ENCODE measurements at places on chromosomes 4 and X.

DNA sequence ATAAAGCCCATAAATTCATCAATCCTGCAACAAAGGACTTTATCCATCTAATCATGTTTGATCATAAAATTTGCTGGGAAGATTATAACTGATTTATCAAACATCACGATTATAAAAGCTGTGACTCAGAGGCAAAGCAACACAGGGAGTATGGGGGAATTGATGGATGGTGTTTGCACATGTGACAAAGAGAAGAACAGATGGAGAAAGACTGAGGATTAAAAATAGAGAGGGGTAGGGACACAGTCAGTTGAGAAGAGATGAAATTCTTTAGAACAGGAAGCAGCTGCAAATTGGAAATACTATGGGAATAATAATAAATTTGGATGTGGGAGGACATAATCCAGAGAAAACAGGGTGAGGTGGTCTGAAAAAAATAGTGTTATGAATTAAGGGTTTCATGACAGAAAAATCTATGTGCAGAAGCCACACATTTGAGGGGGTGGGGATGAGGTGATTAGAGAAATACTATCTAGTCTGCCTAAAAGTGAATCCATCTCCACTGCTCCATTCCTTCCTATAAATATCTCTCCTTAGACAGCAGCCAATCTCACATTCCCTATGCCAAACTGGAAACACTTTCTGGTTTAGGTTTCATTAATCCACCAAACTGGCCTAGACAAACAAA, 6.2 kb downstream of the PRR32 start:
- no peak for DNase-seq

- DNase-seq: peak; percentile 46
Observed at GRCh38 chr4:41693629-41694028, 54.9 kb downstream of the PHOX2B start.

GRCh38 chr4:185921583-185922555, 109.9 kb upstream of the SORBS2 start:
- DNase-seq: no peak

DNA sequence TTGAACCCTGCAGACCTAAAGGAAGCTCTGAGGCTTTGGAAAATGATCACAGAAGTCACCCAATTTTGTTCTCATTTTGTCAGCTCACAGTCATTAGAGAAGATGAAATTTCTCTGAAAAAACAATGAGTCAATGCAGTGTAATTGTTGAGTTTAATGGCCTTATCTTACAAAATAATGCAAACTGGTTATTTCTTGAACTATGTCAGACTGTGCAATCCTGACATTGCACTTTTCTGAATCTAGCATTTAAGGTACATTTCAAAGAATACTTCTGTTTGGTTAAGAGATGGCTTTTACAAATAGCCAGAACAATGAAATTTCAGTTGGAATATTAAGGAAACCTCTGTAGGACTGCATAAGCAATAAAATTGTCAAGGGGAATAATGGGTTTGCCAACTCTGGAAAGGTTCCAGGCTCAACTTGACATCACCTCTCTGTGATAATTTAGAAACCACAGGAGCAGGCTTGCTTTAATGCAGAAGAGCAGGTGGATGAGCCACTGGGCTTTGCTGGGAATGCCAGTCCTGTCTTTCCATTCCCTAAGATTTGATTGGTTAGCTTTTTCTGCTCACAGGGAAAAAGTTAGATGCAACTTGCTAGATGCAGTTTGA, 222.8 kb downstream of the FRMPD4 start:
- no peak for DNase-seq

- no peak for DNase-seq
Observed at GRCh38 chr4:118281611-118282442, 71.0 kb downstream of the PRSS12 start.

DNA sequence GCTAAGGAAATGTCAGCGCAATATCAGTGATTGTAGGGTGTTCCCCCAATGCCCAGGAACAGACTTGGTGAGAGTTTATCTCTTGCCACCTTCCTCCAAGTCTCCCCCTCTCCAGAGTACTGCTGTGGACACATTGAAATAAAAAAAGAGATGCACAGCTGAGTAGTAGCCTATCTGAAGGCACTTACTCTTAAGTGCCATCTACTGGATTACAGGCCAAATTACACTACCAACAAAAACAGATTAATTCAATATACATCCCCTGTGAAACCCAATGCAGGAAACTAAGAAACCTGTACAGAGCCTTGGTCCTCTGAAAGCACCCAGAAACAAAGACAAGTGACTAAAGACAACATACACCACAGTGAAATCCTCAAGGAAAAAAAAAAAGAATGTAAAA, 460.3 kb downstream of the ZIC3 start:
- no peak for DNase-seq

GRCh38 chr4:78056265-78057129, 626 bp upstream of the FRAS1 start:
- peak; percentile 97 for DNase-seq

- no peak for DNase-seq
Observed at GRCh38 chrX:109624641-109625616, at the start of gene KCNE5. TSS of gene KCNE5 (minus strand) at chrX:109625172. CDS start at chrX:109625020, 152 bp downstream.

GRCh38 chr4:67635331-67635730, 65.6 kb downstream of the UBA6 start:
- no peak for DNase-seq
